ENCODE measurements at places on chromosomes 6 and 20.
A peak's percentile ranks its signal among the peaks of the same experiment; 100 is the strongest.

- no peak for DNase-seq
Observed at GRCh38 chr20:13913572-13913971, 76.8 kb downstream of the SEL1L2 start.

GRCh38 chr6:122393351-122393896, 6.0 kb upstream of the HSF2 start:
- no peak for DNase-seq

DNA sequence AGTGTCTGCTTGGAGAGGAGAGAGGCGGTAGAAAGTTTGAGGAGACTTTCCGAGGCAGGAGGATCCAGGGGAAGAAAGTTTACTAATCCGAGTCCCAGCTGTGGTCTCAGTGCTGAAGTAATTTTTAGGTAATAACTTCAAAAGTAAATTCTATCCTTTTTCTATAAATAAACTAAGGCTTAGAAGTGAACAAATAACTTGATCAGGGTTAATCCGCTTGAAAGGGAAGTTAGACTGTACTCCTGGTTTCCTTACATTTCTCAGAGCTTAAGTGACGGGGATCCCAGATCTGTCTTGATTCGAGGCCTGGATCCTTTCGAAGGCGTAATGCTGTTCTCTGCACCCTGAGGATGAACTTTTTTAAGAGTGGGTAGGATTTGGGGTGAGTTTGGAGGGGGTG, 2.6 kb downstream of the STK35 start:
- DNase-seq, result no peak

GRCh38 chr6:162620073-162620472, 107.5 kb downstream of the PRKN start:
- no peak for DNase-seq

DNA sequence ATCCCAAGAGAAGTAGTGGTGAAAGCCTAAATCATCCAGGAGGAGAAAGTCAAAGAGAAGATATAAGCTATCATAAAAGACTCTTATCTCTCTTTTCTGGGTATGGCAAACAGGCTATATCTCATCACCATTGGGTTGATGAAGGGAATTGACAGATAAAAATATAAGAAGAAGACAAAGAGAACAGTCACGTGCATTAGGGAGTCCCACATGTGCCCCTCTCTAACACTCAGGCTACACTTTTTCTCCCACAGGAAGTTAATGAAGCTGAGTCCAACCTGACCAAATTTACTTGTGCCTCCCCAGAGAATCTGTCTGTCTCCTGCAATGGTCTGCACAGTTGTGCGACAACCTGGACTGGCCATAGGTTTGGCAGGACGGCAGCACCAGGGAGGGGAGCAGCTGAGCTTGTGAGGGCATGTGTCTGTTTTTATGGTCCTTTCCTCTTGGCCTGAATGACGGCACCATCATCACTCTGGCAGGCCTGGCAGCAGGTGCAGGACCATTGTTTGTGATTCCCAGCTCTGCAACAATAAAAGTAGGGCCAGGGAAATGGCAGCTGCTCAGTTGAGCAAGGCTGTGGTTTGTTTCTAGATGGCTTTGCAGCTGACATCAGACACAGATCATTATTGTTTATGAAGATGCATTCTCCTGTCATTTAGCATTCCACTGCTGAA, 144.5 kb upstream of the MCHR2 start:
- no peak for DNase-seq

GRCh38 chr6:104940893-104941728, 15.8 kb upstream of the LIN28B start:
- DNase-seq, result no peak

- DNase-seq, result peak; percentile 37
Observed at GRCh38 chr6:90295854-90296340, 746 bp downstream of the BACH2 start.

GRCh38 chr20:48706116-48706656, 121.6 kb downstream of the PREX1 start:
- no peak for DNase-seq

DNA sequence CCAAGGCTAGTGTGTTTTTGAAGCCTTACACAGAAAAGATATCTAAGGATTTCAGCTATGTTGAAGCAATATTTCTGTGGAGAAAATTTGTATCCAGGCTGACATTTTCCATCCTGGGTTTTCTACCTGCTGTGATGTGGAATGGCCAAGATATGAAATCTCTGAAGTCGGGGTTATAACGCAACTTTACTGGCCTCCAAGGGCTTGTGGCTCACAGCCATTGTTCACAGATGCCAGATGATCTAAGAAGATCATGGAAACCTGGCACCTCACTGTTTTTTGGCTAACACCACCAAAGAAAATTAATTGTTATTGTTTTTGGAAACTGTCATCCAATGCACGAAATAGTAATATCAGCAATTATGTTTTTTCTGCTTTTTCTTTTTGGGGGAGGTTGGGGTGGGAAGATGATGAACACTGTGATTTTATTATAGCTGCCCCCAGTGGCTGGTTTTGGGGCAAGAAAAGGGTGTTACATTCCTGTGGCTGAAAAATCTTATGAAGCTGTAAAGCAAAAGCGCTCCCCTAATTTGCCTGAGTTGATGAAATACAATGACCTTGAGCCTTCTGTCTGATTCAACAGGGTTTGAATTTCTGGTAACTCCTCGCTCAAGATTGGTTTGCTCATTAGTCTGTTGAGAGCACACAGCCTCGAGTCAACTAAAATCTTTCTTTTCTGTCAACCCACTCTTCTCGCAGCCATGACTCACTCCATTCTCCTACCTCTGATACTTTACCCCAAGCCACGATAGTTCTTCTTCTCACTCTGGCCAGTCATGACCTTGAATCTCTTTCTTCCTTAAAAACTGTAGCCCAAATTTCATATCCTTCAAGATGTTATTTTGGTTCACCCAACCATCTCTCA, 236.7 kb downstream of the PAX1 start:
- no peak for DNase-seq

DNA sequence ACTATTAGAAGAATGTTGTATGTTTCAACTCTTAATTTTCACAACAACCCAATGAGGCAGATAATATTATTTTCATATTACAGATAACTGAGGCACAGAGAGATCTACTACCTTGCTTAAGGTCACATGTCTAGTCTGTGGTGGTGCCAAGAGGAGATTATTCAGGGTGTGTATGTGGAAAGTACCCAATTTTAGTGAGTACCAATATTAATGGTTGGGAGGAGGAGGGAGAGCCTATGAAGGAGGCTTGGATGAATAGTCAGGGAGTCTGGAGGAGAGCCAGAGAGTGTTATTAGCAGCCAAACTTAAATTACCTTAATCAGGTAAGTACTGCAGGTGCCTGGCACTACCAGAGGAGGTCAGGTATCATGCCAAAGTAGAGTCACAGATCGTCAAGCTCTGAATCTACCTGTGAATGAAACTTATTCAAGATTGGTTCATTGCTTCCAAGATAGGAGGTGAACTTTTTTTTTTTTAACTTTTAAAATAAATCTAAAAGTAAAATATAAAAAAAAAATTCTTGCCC, 10.9 kb upstream of the CALHM6 start:
- DNase-seq, result no peak

DNA sequence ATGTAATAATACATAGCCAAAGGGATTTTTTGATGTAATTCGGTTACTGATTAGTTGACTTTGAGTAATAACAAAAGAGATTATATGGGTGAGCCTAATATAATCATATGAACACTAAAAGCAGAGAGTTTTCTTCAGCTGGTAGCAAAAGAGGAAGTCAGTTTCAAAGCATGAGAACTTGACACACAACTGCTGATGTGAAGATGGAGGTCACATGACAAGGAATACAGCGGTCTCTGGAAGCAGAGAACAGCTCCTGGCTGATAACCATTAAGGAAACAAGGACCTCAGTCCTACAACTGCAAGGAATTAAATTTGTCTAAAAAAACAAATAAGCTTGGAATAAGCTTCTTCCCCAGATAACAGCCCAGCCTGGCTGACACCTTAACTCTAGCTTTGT, 154.5 kb upstream of the PRND start:
- DNase-seq, result no peak

DNA sequence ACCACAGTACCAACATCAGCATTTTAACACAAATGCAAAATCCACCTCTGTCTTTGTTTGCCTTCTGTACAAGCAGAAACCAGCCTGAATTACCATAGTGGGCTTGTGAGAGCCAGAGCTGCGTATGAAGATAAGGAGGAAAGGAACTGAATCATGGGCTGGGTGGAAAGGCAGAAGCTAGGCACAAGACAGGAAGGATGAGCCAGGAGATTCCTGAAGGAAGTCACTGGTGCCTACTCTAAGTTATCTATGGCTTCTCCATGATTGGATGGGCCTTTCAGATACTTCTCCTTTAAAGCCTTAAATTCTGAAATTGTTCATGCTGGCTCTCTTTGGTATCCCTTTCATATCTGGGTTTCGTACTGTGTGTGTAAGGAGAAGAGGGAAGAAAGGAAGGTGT, 140.6 kb downstream of the LCA5 start:
- no peak for DNase-seq

GRCh38 chr6:73078908-73079610, 146.2 kb downstream of the KHDC1L start:
- DNase-seq, result no peak

- DNase-seq, result no peak
Observed at GRCh38 chr6:37506479-37506878, 6.8 kb upstream of the CCDC167 start.

GRCh38 chr6:37054171-37054570, 48.7 kb downstream of the FGD2 start:
- no peak for DNase-seq
